ENCODE measurements at places on chromosomes 2 and 18. TPM values are rescaled to one million over a fixed set of nuclear protein-coding genes. Genes with fewer than 3 reads are reported as not detected.
A peak's percentile ranks its signal among the peaks of the same experiment; 100 is the strongest.

- DNase-seq = peak; percentile 62
Observed at GRCh38 chr18:58669731-58670378, 1.4 kb upstream of the MALT1 start.

- DNase-seq = no peak
Observed at GRCh38 chr2:219633276-219634065, 6.0 kb downstream of the SLC4A3 start.

GRCh38 chr2:4995466-4995865, 696.7 kb upstream of the SOX11 start:
- DNase-seq = no peak

DNA sequence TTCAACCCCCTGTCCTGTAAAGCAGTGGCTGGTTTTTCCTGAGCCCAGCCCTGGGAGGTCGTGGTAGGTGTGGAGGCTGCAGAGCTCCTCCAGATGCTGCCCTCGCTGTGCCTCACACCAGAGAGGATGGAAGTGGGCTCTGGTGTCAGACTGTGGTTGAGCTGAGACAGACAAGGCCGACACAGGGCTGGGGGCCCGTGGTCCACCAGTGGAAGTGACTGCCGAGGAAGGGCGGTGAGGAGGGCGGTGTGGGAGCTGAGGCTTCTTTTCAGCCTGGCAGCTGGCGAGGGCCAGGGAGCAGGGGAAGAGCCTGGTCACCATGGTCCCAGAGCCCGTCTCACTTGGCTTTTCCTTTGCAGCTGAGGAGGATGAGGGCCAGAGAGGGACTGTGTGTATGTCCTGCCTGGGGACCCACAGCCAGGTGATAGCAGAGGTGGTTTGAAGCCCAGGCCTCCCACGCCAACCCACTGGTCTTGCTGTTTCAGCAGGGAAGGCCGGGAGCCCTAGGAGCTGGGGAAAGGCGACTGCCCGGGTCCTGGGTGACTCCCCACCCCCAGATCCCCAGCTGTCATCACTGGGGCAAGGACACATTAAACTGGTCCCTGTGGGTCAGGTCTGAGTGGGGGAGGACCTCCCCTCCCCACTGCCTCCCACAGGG, 8.5 kb downstream of the SFTPB start:
- no peak for DNase-seq

- no peak for DNase-seq
Observed at GRCh38 chr2:239324456-239324855, 76.4 kb downstream of the HDAC4 start.

DNA sequence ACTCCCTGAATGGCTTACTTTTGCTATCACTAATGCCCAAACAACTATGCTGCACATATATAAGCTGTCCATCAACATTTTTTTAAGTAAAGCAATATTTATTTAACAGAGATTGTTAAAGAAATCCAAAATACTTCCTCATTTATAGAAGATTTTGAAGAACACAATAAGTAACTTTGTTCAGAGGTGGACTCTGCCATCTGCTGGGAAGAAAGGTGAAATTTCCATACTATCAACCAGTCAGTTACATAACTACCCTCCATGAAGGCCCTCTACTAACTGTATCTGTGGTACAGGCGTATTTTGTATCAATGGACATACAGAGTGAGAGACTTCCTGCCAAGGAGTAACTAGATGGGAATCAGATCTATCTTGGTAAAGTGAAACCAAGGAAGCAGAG, 106.0 kb downstream of the DTNB start:
- DNase-seq = peak; percentile 67

DNA sequence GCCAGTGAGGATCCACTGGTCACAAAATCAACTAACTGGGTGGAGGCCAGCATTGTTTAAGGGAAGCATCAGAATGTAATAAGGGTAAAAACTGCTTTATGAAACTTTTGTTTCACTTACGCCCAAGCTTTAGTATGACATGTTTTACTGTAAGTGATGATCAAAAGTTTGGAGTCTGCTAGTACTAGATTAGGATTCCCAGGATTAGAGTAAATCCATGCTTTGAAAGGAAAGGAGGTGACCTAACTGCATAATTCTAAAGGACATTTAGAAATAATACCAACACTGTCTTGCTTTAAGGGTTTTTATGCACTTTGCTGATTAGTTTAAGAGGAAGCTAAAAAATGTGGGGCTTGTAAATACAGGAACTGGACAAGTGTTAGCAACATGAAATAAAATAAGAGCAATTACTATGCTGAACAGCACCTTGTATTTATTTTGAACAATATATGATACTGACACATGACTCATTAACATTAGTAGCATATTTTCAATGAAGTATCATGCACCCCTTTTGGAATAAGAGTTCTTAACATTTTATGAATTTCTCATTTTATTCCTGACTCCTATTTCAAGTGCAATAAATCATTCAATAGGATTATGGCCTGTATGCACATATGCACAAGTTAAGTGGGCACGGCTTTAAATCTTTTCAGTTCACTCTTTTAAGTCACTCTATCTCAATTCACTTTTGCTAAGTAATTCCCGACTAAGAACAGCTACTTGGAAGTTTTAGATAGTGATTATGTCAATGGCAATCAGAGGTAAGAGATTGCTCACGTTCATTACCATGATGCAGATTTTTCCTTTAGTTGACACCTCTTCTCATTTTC, 62.5 kb downstream of the STK39 start:
- no peak for DNase-seq

- no peak for DNase-seq
Observed at GRCh38 chr18:44818668-44819403, 138.1 kb downstream of the SETBP1 start.

- no peak for DNase-seq
Observed at GRCh38 chr2:126385983-126386382, 270.0 kb upstream of the GYPC start.

- DNase-seq = no peak
Observed at GRCh38 chr2:237614151-237614720, 13.2 kb upstream of the LRRFIP1 start.

DNA sequence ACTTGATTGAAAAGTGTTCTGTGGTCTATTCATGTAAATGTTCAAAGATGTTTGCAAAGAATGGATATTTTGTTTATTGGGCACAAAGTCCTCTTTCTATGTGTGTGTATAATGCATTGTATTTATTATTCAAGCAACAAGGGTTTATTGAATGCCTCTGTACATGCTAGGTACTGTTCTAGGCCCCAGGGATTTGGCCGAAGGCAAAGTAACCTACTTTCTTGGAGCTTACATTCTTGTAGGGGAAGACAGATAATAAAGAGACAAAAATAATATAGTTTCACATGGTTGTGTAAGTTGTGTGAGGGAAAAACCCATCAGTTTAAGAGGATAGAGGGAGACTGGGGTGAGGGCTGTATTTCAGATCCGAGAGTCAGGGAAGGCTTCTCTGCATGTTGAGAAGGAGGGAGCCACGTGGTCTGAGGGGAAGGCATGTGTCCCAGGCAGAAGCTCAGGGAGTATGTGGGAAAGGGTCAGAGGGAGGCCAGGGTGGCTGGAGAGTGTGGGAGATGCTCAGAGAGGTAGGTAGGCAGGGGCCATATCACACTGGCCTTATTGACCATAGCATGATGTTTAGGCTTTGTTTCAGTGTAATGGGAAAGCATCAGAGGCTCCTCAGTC, 40.4 kb upstream of the GPR155 start:
- no peak for DNase-seq

GRCh38 chr2:86028766-86029381, 76.8 kb downstream of the POLR1A start:
- DNase-seq = no peak

DNA sequence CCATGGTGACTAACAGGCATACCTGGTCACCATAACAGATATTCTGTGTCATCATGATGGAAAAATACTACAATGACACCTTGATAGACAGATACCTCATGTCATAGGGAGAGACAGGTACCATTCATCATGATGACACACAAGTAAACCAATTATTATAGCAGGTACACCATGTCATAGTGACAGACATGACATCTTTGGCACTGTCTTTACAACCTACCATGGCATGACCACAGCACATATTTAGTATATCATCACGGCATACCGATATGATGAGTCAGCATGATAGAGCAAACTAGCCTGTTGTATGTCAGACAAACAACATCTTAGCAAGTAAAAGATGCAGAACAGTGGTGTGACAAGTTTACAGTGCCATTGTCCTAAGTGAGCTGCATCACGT, 101.3 kb upstream of the KLHL29 start:
- DNase-seq = no peak

DNA sequence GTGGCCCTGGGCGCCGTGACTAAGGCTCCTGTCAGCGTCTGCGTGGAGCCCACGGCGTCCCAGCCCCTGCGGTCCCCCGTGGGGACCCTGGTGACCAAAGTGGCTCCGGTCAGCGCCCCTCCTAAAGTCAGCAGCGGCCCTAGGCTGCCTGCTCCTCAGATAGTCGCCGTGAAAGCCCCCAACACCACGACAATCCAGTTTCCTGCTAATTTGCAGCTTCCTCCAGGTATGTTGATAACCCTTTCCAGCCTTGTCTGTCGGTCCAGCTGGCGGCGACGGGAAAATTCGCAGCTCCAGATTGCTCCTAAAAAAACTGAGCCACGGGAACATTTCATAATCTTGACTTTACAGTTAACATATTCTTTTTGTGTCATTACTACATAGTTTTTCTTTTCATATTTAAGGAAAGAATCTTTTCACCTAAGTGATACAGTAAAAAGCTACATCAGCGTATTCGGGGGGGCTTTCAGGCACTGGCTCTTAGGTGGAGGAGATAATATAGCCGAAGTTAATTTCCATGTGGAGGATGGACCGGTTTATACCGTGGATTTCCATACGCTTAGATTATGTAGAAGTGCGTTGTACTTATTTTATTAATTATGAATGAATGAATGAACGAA, 916 bp downstream of the TAF4B start:
- no peak for DNase-seq

The EGR4 gene
- total RNA-seq = 0.69 TPM

The IGFBP5 gene
- total RNA-seq = 0.05 TPM

The IL1RL2 gene
- total RNA-seq = not detected

The SP140 gene
- 100 TPM for total RNA-seq

All from CD4-positive, CD25-positive, alpha-beta regulatory T cell (primary cell).